Peyer's patch (tissue), 4 donors: ENCODE measurements at places on chromosomes 3 and 15. TPM values are rescaled to one million over a fixed set of nuclear protein-coding genes. Genes with fewer than 3 reads are reported as not detected.

The FRMD4B gene
- 28.6 TPM for total RNA-seq

DNA sequence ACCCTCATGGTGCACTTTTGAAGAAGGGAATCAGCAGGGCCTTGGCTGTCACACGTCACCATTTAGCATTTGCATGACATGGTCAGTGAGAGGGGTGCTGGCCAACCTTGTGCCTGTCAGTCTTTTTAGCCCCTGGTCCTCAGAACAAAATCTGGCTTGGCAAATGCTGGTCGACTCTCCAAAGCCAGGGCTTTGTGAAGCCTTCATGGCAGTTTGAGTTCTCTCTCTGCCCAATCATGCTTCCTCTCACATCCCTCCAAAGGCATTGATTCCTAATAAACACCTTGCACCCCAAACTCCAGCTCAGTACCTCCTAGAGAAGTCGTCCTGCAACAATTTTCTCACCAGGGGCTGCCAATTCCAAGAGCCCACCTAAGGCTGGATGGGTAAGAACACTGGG lies 19.4 kb downstream of the CCR9 start:
- no peak for DNase-seq
- no peaks in the 10 kb centered on the region for H3K27me3 ChIP-seq
- H3K4me3 ChIP-seq = no peak overlapping the region

The POLR2H gene
- total RNA-seq = 307 TPM

The PLS1 gene
- total RNA-seq = 372 TPM

DNA sequence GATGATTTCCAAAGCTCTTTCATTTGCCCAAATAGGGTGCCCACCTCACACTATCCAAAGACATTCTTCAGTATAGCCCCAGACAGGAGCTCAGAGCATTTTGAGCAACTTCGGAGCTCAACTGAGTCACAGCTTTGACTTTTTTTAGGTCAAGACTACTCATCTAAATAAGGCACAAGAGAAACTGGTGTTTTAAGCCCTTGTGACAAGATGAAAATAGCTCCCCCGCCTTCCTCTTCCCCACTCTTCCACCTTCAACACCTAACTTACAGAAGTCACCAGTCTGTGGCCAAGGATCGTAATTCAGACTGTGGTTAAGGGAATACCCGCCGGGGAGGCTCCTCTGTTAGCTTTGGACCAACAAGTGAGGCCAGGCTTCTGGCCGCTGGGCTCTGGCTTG lies 60.4 kb upstream of the CA12 start:
- no peaks in the 10 kb centered on the region for H3K36me3 ChIP-seq
- peaks cover 5% of the 10 kb centered on the region for H3K4me1 ChIP-seq
- DNase-seq = no peak
- no peaks in the 10 kb centered on the region for H3K27me3 ChIP-seq
- no peak overlapping the region for H3K27ac ChIP-seq

The SATB1 gene
- 66.1 TPM for total RNA-seq
